ENCODE measurements at places on chromosomes 4 and X.

DNA sequence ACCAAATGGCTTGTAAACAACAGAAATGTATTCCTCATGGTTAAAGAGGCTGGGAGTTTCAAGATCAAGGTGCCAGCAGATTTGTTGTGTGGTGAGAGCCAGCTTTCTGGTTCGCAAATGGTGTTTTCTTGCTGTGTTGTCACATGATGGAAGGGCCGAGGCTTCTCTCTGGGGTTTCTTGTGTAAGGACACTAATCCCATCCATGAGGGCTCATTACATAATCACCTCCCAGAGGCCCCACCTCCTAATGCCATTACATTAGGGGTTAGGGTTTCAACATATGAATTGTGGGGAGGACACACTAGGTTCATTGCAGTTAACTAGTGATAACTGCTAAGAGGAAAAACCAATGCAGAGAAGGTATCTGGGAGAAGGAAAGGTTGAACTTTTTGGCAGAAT is 103.5 kb upstream of the ENPEP start:
- no peak for DNase-seq

DNA sequence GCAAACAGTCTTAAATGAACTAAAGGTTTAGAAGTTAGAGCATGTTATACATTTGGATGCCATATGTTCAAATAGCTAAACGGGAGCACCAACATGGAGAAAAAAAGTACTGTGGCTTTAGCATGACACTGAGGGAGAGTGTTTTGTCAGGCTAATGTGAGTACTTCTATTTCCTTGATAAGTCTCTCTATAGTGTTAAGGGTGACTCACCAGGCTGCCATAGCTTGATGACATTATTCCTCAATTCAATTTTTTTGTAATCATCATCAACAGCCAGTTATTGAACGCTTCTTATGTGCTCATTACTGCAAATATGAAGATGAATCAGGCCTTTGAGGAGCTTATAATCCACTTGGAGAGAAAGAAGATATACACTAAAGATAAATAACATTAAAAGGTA is 211.4 kb upstream of the GPR101 start:
- no peak for DNase-seq

GRCh38 chr4:187883836-187884475 is 111.6 kb upstream of the ZFP42 start:
- DNase-seq, result no peak

DNA sequence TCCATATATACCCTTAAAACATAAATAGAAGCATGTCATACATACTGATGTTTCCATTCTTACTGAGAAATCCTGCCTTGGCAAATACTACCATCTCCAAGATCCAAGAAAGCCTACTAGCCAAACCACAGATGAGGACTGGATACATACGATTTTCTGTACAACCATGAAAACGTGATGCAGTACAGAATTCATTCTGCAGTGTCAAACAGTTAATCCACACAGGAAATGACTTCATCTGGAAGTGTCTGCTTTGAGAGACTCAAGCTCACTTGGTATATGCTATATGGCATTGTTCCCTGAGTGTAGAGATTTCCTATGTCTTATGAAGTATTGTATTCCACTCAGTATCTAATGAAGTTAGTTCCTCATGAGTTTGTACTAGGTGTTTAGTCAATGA is 94.3 kb downstream of the CT47B1 start:
- DNase-seq, result no peak

DNA sequence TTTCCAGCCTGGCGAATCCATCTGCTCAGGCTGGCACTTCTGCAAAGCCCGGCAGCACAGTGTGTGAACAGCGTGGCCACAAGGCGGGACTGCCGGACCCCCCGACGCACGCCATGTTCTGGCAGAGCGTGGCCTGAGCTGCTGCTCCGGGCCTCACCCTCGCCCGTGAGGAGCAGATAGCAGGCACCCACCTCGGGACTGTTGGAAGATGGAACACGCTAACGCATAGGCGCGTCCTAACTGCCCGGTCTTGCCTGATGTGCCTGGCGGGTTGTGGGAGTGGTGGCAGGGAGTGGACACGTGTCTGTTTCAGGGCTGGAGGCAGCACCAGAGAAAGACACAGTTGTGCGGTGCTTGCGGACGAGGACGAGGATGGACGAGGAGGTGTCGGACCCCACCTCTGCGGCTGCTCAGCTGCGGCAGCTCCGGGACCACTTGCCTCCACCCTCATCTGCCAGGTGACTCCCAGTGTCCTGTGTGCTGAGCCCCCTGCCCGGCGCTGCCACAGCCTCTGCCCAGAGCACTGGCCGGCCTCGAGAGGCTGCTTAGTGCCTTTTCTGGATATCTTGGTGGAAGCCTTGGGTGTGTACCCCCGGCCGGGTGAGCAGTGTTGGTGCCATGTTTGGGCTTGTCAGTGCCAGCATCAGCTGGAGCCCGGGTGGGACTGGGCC is 28.2 kb downstream of the UVSSA start:
- no peak for DNase-seq

DNA sequence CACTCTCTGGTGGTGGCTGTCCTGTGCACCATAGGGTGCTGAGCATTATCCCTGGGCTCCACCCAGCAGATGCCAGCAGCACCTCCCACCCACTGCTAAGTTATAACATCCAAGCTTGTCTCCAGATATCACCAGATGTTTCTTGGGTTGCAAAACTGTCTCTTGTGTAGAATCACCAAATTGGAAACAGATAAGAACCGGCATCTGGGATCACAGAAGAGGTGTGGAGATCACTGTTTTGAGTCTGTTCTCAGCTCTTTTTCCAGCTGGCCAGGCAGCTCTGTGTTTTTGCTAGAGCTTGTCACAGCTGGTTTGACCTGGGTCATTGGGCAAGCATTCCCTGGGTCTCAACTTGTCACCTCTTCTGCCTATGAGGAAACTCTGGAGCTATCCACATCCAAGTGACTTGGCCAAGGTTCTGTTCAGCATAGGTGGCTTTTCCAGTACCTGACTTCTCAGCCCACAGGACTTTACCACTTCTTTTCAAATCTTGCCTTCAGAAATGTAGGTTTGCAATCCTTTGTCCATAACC is 15.3 kb upstream of the PUDP start:
- no peak for DNase-seq

GRCh38 chr4:93529692-93530372 is 298.7 kb upstream of the ATOH1 start:
- DNase-seq, result no peak

DNA sequence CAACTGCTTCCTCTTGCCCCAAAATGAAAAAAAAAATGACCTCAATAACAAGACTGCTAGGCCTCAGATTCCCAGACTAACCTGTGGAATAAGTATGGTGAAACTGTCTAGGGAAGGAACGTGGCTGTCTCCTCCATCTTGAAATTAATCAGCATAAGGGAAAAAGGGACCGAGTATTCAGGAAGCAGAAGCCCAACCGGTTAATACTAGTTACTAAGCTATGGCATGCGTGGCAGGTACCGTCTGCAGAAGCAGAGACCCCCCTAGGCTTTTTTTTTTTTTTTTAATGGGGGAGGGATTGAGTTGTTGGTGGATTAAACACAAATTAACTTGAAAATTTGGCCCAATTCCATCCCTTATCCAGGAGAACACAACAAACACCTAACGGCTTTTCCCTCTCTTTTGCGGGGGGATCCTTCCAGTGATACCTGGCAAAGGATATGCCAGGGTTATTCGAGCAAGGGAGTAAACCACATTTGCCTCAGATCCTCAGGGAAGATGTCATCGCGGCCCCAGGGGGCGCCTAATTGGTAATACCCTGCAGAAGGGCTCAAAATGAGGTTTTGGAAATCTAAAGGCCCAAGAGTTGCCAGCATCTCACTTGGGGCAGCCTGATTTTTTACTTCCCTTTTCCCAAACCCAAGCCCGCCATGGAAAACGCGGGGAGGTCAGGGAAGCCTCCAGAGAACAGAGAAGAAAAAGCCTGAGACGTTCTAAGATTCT is 893 bp downstream of the RLIM start:
- no peak for DNase-seq

GRCh38 chr4:155161357-155161756 is 47.1 kb upstream of the NPY2R start:
- no peak for DNase-seq

DNA sequence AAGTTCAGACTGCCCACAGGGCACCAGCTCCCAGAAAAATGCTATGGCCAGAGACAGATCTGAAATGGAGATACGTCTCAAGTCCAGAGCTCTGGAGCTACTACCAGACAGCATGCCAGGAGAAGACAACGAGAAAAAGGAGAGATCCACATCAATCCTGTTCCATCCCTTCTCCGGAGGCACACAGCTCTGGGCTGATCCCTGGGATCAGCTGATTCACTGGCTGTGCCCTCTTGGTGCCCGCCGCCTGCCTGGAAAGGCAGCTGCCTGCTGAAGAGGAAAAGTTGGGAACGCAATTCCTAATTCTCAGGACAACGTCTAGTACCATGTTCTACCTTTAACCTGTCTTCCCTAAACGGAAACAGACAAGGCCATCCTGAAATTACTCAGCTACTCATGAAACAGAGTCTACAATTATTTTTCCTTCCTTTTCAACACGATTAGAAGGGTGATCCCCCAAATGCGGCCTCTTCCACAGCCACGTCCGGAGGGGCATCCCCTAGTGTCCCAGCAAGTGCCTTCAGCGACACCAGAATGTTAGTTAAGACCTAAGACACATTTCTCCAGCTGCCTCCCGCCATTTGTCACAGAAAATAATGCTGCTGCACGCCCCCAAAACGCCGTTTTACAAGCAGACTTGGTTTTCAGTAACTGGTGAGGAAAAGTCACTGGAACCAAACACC is 2.4 kb downstream of the ZFYVE28 start:
- no peak for DNase-seq

GRCh38 chr4:85783483-85783882 is 308.5 kb downstream of the ARHGAP24 start:
- DNase-seq, result no peak

DNA sequence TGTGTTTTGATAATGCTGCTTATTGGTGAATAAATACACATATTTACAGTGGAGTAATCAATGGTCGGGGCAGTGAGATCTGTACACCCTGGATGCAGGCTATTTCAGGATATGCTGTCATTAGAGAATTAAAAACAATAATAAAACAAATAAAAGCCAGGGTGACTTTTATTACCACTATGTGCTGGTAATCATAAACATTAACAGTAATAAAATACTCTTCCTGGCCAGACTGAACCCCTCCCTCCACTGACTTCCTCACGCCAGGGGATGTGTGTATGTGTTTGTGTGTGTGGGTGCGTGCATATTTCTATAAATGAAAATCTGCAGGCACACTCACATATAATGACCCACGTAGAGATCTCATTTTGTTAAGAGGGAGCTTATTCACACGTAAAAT is 98.0 kb upstream of the MAP9 start:
- no peak for DNase-seq

DNA sequence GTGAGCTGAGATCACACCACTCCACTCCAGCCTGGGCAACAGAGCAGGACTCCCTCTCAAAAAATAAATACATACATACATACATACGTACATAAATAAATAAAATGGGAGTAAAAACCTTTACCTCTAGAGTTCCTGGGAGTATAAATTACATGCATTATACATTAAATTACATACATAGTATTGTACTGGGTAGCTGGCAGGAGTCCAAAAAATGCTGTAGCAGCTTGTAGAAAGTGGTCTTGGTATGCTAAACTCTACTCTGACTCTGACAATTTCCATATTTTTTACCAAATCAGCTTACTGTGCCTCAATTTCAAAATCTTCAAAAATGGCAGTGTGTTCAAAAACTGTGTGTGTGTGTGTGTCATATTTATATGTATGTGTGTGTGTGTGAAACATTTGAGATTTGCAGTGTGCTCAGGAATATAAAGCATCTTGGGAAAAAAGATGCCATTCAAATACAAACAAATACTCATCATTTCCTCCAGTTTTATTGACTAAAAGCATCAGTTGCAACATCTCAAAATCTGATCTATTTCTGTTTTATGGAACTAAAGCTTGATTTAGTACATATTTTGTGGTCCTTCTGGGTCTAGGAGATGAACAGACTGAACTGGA is 171.7 kb downstream of the SHROOM3 start:
- DNase-seq, result no peak

DNA sequence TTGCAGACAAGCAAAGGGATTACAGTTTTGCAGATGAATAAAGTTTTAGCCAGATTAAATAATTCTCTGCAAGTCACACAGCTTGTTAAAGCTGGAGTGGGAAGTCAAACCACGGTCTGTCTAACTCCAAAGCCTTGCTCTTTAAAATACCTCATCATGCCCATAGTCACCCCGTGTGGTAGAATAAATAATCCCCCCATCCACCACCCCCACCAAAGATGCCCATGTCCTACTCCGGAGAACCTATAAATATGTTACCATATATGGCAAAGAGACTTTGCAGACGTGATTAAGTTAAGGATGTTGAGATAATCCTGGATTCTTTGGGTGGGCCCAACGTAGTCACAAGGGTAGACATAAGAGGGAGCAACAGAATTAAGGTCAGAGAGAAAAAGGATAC is 118.7 kb downstream of the BEND2 start:
- DNase-seq, result no peak

GRCh38 chrX:87167841-87168240 is 349.8 kb upstream of the KLHL4 start:
- DNase-seq, result no peak

GRCh38 chrX:148133105-148133725 is 152.1 kb downstream of the FMR1NB start:
- no peak for DNase-seq

GRCh38 chr4:137649711-137650450 is 117.6 kb upstream of the PCDH18 start:
- DNase-seq, result no peak

DNA sequence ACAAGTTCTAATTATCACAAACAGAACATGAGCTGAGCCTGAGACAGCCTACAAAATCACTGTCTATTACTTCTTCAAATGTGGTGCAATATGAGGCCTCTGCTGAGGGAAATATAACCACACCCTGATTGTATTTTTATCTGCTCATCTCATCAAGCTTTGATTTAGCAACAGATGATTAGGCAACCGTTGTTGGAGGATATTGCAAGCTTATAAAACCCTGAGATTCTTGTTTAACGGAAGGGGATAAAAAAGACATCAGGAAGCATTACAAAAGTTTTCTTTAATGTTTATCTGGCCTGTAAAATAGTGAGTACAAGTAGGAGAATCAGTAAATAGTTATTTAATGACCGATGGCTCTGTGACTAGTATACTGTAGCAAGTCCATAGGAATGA is 108.5 kb downstream of the ZNF330 start:
- DNase-seq, result no peak

DNA sequence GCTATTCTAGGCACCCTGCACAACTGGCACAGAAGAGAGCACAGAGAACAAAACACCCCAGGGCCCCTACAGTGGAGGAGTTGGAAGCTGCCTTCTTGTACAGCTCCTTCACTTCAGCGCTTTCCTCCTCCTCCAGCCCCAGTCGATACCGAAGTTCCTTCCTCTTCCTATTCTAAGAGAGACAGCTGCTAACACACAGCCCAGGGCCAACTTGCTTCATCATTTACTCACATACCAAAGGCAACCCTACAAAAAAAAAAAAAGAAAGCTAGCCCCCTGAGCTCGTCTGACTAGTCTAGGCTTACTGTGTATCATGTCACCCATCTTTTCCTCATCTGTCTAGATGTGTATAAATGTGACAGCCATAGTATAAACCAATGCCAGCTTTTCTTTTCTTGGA is 64.5 kb downstream of the MID1 start:
- DNase-seq, result no peak

- DNase-seq, result no peak
Observed at GRCh38 chr4:72313121-72313520, 255.9 kb downstream of the ADAMTS3 start.

- DNase-seq, result no peak
Observed at GRCh38 chr4:140971077-140971792, 162.0 kb downstream of the RNF150 start.

Data from coronary artery (tissue), 2 donors.